Posterior vena cava (tissue), 2 donors: ENCODE measurements at places on chromosomes 3 and 15. TPM values are rescaled to one million over a fixed set of nuclear protein-coding genes. Genes with fewer than 3 reads are reported as not detected.

DPH6 gene
- 16.5 TPM for total RNA-seq

SEMA3F gene
- total RNA-seq = 27.8 TPM

LMCD1 gene
- total RNA-seq = 221 TPM

PRR20G gene
- total RNA-seq = not detected

PLA2G4F gene
- not detected for total RNA-seq

TGFBR2 gene
- 243 TPM for total RNA-seq

ILDR1 gene
- total RNA-seq = not detected

PTX3 gene
- 12.9 TPM for total RNA-seq

FBXW12 gene
- not detected for total RNA-seq

TRIP4 gene
- 26.2 TPM for total RNA-seq

GRAMD1C gene
- 1.1 TPM for total RNA-seq

ANKUB1 gene
- total RNA-seq = not detected

GCNT3 gene
- total RNA-seq = not detected
